ENCODE measurements at places on chromosomes 6 and 20. TPM values are rescaled to one million over a fixed set of nuclear protein-coding genes. Genes with fewer than 3 reads are reported as not detected.

The PPP1R14C gene
- total RNA-seq, result 0.78 TPM

The VWA7 gene
- 1.7 TPM for total RNA-seq

The SYTL3 gene
- 0.88 TPM for total RNA-seq

The OSER1 gene
- 49.2 TPM for total RNA-seq

The SH3BGRL2 gene
- total RNA-seq, result 0.29 TPM

The ENPP1 gene
- 1.7 TPM for total RNA-seq

The RAET1L gene
- total RNA-seq, result 0.47 TPM

The L3MBTL3 gene
- 3.6 TPM for total RNA-seq

Measured in A549 treated with RU486 at 1 μM for 4 hours (cell line).